ENCODE measurements at places on chromosomes 6 and 20.

GRCh38 chr6:47306887-47307286 is 2.8 kb downstream of the TNFRSF21 start:
- DNase-seq = no peak

GRCh38 chr20:48740712-48741111 is 87.1 kb downstream of the PREX1 start:
- DNase-seq = peak; percentile 78

DNA sequence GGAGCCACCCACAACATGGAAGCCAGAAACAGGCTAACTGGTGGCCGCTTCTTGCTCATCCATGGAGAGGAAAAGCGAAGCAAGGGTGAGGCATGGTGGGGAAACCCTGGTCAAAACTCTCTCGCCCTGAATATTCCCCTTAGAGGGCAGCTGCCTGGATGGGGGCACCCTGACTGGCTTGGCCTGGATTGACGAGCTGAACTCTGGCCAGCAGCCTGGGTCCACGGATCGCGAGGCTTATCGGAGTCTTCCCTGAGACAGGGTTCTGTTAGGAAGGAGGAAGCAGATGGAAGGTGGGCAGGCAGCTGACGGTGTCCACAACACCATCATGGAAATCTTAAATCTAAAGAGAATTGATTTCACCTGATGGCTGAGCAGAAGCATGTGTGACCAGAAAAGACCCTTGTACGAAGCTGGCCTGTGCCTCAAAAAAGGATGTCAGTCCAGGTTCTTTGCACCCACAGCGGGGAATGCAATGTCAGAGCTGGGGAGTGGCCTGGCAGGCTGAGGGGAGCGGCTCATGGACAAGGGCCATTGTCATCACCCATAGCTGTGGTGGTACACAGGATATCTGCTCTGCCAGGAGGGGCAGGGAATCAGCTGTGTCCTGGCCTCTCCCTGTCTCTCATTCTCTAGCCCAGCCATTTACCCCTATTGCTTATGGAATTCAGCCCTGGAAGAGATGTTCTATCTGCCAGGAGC is 109.4 kb upstream of the SNX9 start:
- DNase-seq = no peak

GRCh38 chr6:157937916-157938315 is 43.7 kb upstream of the SYNJ2 start:
- DNase-seq = no peak

- no peak for DNase-seq
Observed at GRCh38 chr20:22248051-22248667, 336.2 kb downstream of the FOXA2 start.

DNA sequence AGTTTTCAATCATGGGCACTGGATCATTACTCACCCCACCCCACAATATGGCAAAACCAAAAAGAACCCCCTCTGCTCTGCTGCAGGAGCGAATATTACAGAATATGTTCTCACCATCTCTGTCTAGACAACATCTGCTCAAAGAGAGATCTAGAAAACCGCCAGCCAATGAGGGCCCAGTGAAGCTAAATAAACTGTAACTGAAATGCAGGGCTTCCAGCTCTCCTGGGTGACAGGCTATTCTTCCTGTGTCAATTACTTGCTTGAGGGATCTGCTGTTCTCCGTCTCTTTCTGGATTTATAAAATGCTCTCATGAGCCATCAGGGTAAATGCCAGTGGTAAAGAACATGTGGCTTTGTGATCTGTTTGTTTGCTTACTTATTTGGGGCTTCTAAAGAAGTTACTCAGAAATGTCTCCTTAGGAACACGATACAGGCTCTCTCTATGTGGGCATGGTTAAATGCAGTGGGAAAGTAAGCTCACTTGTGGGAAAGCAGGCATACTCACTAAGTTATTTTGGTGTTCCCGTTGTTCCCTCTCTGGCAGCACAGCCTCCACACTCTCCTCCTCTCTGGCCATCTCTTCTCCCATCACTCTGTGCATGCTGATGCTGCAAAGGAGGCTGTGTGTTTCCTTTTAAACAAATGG is 44.8 kb downstream of the TTI1 start:
- no peak for DNase-seq

- no peak for DNase-seq
Observed at GRCh38 chr20:24871480-24872213, 77.4 kb upstream of the CST7 start.

DNA sequence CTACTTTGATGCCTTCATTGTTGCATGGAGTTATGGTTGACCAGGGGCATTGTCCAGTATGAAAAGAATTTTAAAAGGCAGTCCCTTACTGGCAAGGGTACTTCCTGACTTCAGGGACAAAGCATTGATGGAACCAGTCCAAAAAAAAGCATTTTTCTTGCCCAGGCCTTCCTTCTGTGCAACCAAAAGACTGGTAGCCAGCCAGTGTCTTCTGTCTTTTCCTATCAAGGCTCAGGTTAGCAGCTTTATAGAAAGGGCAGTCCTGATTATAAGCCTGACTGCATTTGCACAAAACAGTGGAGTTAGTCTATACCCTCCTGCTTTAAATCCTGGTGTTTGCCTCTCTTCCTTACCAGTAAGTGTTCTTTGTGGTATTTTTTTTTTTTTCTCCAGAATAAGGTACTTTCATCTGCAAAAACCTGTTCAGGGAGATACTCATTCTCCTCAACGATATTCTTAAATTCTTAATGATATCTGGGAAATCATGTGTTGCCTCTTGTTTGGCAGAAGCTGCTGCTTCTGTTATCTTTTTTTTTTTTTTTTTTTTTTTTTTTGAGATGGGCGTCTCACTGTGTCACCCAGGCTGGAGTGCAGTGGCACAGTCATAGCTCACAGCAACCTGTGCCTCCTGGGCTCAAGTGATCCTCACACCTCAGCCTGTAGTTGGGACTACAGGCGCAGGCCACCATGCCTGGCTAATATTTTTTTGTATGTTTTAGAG is 33.9 kb downstream of the SCAF8 start:
- no peak for DNase-seq

GRCh38 chr6:41021832-41022231 is 17.2 kb downstream of the UNC5CL start:
- DNase-seq = no peak

DNA sequence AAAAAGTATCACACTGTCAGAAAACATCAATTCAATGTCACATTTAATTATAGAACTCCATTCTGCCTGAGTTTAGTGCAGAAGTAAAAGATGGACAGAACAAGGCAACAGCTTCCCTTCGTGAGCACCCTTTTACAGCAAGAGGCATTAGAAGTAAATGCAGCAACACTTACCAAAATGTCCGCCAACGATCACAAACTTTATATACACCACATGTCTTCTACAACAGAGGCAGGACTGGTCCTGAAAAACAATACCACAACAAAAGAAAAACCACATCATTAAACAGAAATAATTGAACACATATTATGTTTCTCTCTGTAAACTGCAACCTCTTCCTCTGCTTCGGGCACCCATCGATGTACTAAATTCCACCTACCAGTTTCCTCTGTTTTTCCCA is 92.9 kb downstream of the FYN start:
- DNase-seq = no peak

DNA sequence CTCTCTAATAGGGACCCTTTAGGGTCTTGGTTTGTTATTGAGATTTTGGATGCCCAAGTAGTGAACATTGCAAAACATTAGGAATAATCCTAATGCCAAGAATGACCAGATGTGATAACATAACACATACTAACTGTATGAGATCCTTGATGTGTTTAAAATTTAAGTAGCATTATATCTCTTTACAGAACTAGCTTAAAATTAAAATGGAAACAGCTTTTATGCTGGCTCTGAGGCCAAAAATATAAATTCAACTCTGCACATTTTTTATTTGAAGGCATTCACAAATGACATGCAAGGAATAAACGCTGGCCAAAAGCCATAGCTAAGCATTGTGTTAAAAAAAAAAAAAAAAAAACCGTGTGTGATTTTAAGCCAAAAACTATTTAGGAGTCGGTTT is 47.7 kb upstream of the TCF21 start:
- no peak for DNase-seq

DNA sequence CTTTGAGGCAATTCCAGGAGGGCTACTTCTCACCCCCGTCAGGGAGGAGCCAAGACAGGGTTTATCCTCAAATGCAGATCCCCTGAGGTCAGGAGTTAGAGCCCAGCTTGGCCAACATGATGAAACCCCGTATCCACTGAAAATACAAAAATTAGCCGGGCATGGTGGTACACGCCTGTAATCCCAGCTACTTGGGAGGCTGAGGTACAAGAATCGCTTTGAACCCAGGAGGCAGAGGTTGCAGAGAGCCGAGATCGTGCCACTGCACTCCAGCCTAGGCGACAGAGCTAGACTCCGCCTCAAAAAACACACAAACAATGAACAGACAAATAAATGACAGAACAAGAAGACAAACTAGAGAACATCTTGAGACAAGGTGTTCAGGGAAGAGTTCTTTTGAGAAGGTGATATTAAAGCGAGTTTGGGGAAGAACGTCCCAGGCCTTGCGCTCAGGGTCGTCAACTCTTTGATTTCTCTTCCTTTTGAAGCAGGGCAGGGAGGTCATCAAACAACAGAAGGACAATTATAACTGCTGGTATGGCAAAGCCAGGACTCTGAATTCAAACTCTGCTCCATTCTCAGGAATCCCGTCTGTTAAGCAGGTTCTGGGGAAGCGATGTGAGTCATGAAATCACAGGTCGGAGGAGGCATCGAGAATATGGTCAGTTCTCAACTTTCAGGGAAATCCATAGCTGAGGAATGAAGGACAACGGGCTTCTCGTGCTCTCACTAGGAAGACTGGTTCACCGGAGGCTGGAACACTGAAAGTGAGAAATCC is 1.4 kb upstream of the RALY start:
- DNase-seq = no peak

- DNase-seq = no peak
Observed at GRCh38 chr20:19778404-19778803, 20.3 kb downstream of the RIN2 start.

DNA sequence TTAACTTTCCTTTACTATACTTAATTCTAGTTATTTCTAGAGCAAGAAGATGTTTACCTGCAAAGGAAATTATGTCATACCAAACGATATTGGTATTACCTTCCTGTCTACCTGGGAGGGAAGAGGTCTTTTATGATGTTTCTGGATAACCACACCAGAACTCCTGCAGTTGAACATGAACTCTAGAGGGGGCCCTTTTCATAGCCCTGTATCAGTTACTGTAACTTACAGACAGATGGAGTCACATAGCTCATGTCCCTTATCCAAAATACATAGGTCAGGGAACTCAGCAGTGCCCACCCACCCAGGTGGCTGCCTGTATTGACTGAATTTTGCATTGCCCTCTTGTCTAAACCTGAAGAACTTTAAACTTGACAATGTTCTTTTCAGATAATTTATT is 35.1 kb upstream of the MYL9 start:
- no peak for DNase-seq

DNA sequence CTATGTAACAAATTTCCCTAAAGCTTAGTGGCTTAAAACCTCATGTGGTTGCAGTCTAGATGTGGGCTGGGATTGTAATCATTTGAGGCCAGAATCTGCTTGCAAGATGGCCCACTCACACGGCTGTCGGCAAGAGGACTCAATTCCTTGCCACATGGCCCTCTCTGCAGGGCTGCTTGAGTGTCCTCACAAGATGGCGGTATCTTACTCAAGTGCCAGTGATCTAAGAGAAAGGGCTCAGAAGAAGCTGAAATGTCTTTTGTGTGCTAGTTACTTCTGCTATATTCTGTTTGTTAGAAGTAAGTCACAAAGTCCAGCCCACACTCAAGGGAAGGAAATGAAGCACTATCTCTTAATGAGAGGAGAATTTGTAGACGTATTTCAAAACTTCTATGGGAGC is 47.1 kb upstream of the PMEPA1 start:
- no peak for DNase-seq

GRCh38 chr6:41430875-41431274 is 95.5 kb downstream of the NCR2 start:
- DNase-seq = no peak

DNA sequence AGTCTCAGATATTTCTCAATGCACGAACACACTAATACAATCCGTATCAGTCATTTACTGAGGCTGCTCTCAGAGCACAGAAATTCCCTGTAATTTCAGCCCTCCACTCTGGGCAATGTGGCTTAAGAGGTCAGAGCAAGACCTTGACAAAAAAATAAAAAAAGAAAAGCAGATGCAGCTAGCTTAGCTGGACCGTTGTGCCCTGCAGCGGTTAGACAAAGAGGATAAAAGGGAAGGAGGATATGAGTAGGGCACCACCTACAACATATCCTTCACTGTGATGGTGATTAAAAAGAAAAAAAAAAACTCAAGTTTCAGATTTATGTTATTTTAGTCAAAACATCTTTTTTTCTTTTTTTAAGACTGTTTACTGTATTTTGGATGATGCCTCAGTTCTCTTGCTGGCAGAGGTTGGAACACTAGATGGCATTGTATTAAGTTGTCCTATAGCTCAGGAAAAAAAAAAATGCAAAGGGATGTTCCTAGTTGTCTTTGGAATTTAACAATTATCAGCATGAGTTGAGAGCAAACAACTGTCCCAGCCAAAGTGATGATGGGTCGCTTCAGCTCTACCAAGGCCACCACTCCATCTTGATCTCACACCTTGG is 59.9 kb downstream of the ANKEF1 start:
- no peak for DNase-seq

DNA sequence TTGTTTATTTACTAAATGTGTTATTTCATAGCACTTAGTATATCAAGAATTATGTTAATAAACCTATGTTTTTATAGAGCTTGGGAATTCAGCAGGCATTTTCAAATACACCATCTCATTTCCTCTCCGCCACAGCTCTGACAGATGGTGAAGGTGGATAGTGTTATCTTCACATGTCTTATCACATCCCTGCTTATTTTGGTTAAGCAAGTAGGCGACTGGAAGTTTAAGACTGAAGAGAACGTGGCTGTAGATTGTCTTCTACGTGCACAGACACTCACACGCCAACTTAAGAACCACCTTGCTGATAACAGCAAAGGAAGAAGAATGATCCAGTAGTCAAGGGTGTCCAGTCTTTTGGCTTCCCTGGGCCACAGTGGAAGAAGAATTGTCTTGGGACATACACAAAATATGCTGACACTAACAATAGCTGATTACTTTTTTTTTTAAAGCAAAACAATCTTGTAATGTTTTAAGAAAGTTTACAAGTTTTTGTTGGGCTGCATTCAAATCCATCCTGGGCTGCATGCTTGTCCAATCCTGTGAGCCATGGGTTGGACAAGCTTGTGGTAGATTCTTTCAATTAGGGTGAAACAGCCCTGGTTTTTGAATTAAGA is 43.3 kb upstream of the SCGN start:
- no peak for DNase-seq

DNA sequence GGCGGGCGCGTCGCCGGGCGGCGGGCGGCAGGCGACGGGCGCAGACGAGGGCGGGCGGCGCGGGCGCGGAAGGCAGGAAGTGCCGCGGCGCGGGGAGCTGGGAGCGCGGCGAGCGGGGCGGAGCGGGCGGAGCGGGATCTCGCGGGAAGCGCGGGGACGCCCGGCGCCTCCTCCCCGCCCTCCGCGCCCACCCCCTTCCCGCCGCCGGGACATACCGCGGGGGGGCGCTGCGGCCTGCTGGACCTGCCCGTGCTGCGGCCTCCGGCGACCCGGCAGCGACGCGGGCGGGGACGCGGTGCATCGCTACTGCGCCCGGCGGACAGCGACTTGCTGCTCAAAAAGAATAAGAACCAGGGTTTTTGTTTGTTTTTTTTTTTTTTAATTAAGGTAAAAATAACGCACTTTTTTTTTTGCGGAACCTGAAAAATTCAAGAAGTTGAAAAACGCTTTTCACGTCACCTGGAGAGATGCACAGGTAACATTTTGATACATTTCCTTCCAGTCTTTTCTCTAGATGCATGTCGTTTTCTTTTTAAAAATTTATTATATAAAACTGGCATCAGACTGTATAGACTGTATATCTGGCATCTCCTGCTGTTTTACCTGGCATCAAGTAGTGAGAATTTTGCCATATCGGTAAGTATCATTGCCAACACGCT is at the start of gene CENPB:
TSS of gene CENPB (minus strand) at position 76 of the 659 bp plus-strand sequence. CDS start 257 bp downstream, outside the sequence.
- DNase-seq = no peak

- no peak for DNase-seq
Observed at GRCh38 chr6:167861424-167861823, 34.7 kb downstream of the AFDN start.

All from GM12864 (cell line).